HCEC 1CT (cell line): ENCODE measurements at places on chromosomes 6 and 20.
A peak's percentile ranks its signal among the peaks of the same experiment; 100 is the strongest.

GRCh38 chr6:140436023-140436811 is 1061.8 kb upstream of the CITED2 start:
- no peak for DNase-seq

DNA sequence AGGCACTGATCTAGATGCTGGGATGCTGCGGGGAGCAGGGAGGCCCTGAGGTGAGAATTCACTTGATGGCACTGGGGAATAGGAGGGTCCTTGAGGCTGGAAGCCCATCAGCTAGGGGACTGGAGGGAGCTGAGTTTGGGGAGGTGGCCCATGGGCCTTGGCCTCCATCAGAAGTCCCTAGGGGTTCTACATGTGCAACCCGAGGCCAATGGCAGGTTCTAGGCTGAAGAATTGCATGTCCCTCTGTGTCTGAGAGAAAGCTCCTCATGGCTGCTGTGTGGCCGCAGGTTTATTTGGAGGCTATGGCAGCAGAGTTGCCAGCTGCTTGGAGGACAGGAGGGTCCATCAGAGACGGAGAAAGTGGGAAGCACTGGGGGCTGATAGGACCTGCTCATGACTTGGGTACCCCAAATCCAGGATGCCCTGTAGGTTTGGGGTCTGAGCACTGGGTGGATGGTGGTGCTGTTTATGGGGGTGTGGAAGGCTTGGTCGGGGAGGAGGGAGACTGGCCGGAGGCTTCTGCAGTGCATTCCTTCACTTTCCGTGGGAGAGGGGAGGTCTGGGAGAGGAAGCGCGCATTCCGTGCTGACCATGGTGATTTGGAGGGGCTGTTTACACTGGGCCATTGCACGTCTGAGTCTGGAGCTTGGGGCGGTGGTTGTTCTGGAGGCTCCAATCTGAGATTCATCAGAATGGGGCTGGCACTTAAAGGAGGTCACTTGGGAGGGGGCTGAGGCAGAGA is 24.8 kb upstream of the PHACTR3 start:
- no peak for DNase-seq

DNA sequence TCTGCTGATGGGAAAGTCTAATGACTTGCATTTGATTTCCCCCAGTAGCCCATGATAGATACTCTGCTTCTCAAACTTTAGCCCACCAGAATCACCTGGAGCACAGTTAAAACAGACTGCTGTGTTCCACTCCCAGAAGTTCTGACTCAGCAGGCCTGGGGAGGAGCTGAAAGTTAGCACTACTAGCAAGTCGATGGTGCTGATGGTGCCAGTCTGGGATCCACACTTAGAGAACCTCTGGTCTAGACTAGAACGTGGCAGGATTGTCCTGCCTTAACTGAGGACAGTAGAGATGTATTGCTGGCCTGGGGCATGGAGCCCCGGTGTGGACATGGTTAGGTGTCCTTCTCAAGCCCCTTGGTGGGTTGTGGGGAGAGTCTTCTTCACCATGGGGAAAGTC is 8.7 kb downstream of the TOX2 start:
- DNase-seq, result no peak

- DNase-seq, result no peak
These were observed 61.5 kb upstream of the CD93 start for GRCh38 chr20:23147647-23147963.

GRCh38 chr6:111176760-111177099 is 89.4 kb downstream of the SLC16A10 start:
- no peak for DNase-seq

GRCh38 chr6:49988900-49989299 is 19.5 kb upstream of the DEFB113 start:
- no peak for DNase-seq

- peak; percentile 39 for DNase-seq
These were observed 41.0 kb downstream of the QKI start for GRCh38 chr6:163455552-163455951.

DNA sequence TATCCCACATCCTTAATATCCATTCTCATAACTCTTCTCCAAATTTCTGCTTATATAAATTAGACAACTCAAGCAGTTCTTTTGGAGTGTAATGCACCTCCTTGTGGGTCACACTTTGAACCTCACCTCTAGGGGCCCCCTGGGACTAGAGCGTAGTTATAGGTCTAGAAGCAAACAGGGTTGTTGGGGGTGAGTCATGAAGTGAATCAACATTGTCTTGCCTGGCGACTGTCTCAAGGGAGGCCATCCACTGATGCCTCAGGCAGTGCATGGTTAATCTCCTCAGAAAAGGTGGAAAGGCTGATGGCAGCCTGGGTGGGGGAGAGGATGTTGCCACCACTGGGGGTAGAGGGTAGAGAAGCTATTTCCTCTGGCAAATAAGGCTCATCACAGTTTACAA is 129.1 kb downstream of the TNFRSF21 start:
- DNase-seq, result peak; percentile 15

DNA sequence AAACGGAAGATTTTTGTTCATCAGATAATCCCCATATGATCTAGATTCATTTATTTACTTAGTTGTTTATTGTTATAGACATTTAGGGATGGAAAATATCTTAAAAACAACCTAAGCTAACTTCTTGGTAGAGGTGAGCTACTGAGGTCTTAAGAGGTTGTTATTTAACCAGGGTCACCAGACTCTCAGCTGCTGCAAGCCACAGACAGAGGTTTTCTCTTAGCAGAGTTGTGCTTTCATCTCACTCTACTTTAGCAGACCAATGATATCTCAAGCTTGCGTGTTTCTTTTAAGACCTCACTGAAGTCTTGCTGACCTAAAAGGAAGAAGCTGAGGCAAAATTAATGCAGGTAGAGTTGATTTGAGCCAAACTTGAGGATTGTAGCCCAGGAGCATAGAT is 43.6 kb downstream of the NCOA7 start:
- DNase-seq, result no peak

DNA sequence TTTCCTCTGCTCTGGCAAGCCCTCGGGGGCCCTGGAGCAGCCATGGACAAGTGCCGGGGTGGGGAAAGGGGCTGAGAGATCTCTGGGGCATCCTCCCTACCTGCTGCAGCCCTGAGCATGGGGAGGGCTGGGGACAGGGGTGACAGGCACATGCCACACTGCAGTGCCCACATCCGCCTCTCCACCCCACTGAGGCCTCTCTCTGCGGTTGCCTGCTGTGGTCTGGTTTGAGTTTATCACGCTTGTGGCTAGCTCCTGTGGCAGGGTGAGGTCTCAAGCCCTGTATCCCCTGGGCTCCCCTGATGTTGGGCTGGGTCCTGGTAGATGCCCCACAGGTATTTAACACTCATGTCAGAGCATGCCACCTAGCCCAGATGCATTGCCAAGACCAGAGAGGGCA is 52.9 kb upstream of the MLN start:
- no peak for DNase-seq

GRCh38 chr20:50735813-50736212 is 4.4 kb downstream of the PARD6B start:
- peak; percentile 29 for DNase-seq

DNA sequence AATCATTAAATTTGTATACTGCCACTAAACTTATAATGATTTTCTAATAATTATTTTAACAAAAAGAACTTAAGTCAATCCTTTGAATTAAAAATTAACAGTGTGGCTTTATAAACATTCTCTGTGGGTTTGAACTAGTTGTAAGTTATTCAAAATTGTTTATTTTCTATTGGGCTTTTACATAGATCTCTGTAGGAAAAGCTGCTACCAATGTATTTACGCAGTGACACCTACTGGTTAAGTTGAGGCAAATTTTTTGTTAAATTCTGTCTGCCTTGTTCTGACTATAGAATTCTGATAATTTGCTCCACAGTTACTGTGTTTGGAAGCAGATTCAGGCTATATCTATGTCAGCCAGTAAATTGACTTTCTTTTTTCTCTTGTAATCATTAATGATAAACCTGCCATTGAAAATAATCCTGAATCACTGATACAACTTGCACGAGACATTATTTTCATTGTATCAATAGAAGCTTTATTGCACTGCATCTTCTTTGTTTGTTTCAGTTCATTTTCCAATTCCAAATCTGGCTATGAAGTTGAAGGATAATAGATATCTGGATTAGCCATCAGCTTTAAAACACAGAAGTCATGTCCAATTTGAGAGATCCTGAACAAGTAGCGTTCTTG is 66.0 kb upstream of the UTRN start:
- DNase-seq, result peak; percentile 70

DNA sequence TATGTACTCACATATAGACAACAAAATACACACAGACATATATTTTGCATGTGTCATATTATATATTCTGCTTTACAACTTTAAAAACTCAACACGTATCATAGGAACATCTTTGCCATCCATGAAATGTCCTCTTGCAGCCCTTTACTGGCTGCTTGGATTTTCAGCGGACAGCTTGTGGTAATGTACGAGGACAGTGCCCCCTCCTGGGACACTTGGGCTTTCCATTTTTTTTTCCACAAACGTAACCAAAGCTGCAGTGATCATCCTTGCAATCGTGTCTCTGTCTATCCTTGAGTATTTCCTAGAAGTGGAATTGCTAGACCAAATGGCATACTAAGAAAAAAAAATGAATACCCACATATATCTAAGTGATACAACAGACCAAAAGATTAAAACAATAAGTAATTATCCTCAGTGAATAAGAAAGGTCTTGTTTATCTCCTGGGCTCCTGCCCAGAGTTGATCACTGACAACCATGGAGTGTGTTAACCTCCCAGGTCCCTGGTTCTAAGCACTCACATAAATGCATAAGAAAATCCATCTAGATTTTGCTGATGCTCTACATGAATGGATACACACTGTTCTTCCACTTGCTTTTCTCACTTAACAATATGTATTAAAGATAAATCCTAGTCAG is 18.1 kb downstream of the BPI start:
- DNase-seq, result peak; percentile 62

DNA sequence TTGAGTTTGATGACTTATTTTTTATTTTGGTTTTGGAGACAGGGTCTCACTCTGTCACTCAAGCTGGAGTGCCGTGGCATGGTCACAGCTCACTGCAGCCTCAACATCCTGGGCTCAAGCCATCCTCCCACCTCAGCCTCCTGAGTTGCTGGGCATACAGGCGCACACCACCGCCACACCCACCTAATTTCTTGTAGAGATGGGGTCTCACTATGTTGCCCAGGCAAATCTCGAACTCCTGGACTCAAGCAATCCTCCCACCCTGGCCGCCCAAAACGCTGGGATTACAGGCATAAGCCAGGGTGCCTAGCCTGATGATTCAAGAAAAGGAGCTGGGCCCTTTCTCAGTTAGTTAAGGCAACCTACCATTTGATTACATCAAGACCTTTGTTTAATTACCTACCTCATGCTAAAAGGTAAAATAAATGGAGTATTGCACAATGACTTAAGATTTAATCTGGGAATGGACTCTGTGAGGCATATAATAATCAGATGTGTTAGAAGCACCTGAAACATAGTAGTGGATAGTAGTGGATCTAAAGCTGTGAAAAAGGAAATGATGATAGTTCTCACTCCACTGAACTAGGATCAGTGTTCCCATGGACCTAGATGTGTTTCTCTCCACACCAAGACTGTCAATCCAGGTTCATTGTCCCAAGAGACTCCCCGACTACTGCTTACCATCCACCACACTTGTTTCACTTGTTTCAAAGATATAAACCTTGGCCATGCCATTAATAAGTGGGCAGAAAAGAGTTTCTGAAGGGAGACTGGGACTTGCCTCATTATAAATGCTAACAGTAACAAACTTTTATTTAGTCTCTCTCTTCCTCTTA is 2.1 kb downstream of the TNFRSF21 start:
- no peak for DNase-seq

DNA sequence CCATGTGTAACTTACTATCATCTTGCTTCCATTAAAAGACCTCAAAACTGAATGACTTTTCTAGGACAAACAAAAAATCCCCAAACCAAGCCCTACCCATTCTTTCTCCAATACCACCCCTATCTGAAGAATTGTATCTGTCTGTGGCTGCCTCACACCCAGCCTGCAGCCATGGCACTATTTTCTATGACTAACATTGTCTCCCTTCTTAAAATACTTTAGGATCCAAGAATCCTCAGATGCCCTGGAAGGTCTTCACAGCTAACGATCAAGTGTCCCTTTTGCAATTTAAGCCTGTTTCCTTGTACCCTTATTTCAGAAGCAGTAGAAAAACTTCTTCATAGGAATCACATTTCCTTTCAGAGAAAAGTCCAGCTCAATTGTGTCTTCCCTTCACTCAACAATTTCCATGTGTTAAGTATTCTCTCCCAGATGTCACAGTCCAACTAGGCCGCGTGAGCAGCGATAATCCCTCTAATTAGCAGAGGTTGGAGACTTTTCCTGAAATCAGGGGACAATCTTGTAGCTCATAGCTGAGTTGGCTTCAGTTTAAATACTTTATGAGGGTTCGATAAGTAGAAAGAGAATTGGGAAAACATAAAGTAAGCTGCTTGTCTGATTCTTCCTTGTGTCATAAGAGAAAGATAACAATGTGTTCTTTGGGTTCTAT is 5.2 kb upstream of the MEP1A start:
- no peak for DNase-seq

- DNase-seq, result peak; percentile 68
These were observed 171.3 kb downstream of the TMEM242 start for GRCh38 chr6:157151989-157152388.

GRCh38 chr6:170383466-170384035 is 77.0 kb downstream of the FAM120B start:
- DNase-seq, result no peak

GRCh38 chr6:44327096-44327495 is 13.9 kb upstream of the AARS2 start:
- DNase-seq, result no peak

DNA sequence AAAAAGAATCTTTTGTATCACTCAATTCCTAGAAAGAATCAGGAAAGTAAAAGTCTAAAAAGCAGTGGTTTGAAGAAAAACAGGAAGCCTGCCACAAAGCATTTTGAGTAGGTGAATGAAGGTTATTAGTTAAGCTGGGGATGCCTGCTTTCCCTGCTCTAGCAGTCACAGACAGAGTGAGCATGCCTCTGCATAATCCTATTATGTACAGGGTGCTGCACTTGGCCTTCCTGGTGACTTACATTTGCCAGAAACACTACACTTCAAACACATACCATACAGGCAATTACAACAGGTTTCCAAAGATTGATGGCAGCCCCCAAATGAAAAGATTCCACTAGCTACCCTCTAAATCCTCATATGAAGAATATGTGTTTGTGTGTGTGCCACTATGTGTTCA is 130.8 kb downstream of the TPBG start:
- no peak for DNase-seq

GRCh38 chr6:32608362-32608761 is 18.7 kb upstream of the HLA-DRB1 start:
- no peak for DNase-seq

DNA sequence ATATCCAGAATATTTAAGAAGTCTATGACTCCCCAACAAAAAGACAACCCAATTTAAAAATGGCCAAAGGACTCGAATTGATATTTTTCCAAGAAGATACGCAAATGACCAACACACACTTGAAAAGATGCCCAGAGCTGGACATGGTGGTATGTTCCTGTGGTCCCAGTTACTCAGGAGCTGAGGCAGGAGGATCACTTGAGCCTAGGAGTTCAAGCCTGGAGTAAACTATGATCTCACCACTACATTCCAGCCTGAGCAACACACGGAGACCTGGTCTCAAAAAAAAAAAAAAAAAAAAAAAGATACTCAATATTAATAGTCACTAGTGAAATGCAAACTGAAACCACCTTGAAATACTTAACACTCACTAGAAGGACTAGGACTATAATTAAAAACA is 12.2 kb upstream of the ARMC2 start:
- DNase-seq, result peak; percentile 55
